ENCODE measurements at places on chromosomes 4 and X. TPM values are rescaled to one million over a fixed set of nuclear protein-coding genes. Genes with fewer than 3 reads are reported as not detected.

Gene AMBN
- total RNA-seq: not detected

Gene SLC39A8
- 370 TPM for total RNA-seq

Gene FABP2
- not detected for total RNA-seq

DNA sequence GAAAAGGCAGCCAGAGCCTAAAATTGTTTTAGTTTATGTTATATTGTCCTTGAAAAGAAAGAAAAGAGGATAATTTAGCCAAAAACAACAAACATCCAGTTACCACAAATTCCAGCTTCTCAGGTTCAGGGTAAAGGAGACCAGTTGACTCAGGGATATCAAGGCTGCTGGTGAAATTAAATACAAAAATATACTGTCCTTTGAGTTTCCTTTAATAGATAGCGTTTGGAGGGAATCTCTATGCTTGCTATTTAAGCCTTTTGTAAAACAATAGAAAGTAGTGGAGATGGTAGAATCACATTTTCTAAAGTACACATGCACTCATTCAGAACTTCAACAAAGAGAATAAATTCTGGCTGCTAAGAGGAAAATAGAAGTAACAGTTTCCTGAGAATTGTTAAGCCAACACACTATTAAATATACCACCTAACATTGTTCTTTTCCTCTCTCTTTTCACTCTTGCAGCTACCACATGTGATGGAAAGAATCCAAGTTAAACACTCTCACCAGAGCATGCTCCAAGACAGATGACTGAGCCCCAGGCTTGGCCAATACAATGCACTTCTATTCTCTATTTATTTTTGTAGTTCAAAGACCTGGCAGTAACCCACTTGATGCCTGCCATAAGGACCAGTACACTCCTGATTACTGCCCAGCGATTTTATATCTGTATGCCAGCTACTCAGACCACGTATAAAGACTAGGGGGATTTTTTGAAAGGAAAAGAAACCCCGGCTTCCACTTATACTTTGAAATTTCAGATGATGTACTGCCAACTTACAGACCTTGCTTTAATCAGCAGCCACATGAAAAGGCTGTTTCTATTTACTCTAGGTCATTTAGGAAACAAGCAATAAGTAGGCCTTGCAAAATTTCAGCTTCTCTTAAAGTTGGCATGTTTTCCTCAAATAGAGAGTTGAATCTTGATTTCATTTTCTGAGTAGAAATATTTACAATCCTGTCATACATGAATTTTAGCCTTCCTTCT lies 756.9 kb downstream of the FAT4 start:
- DNase-seq: no peak
- H3K4me1 ChIP-seq: peaks cover 5% of the 10 kb centered on the region
- no peak overlapping the region for H3K27ac ChIP-seq
- no peaks in the 10 kb centered on the region for H3K27me3 ChIP-seq

DNA sequence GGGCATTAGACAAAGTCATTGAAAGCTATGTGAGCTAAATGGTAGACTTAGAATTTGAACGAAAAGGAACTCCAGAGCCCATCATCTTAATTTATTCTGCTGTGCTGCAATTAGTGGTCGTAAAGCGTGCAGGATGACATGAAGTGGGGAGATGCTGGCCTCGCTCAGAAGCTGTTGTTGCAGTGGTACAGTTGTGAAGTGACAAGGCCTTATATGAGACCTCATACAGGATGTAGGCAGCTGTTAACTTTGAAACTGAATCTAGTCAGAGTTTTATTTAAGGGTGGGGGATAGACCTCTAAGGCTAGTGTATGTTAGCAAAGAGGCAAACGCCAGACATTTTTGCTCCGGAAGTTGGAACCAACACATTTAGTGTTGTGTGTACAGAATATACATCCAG lies 13.4 kb downstream of the KLF3 start:
- DNase-seq: no peak
- peaks cover 68% of the 10 kb centered on the region for H3K4me1 ChIP-seq
- H3K27ac ChIP-seq: no peak overlapping the region
- no peak overlapping the region for H3K4me3 ChIP-seq
- H3K36me3 ChIP-seq: peaks cover 24% of the 10 kb centered on the region
- H3K27me3 ChIP-seq: no peaks in the 10 kb centered on the region

- H3K27ac ChIP-seq: no peak overlapping the region
- H3K36me3 ChIP-seq: no peaks in the 10 kb centered on the region
- no peaks in the 10 kb centered on the region for H3K27me3 ChIP-seq
- no peak overlapping the region for H3K4me3 ChIP-seq
Measured at GRCh38 chr4:20543131-20543530, 157.1 kb upstream of the PACRGL start.

DNA sequence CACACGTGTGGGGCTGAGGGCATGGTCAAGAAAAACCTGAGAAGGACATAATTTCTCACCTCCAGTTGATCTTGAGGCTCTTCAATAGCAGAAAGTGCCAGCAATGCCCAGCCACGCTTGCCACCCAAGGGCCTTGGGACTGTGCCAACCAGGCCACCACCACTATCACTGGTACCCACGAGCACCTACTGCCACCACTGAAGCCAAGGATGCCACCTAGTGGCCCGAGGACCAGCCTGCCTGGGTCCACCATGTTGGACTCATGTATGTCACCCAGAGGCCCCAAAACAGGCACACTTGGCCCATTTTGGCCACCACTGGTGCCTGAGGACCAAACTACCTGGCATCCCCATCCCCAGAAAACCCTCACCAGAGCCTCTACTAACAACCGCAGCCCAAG lies 191.8 kb downstream of the ADAM29 start:
- H3K4me1 ChIP-seq: no peaks in the 10 kb centered on the region
- no peaks in the 10 kb centered on the region for H3K27me3 ChIP-seq
- no peak for DNase-seq
- H3K36me3 ChIP-seq: no peaks in the 10 kb centered on the region
- H3K27ac ChIP-seq: no peak overlapping the region
